ENCODE measurements at places on chromosomes 5 and 9. TPM values are rescaled to one million over a fixed set of nuclear protein-coding genes. Genes with fewer than 3 reads are reported as not detected.

The PCDHGA5 gene
- 0.63 TPM for total RNA-seq

The OLFM1 gene
- not detected for total RNA-seq

The EGR1 gene
- total RNA-seq: 2.2 TPM

The NSA2 gene
- 143 TPM for total RNA-seq

- no peak for DNase-seq
These were observed 248.1 kb upstream of the NREP start for GRCh38 chr5:112004867-112005622.

DNA sequence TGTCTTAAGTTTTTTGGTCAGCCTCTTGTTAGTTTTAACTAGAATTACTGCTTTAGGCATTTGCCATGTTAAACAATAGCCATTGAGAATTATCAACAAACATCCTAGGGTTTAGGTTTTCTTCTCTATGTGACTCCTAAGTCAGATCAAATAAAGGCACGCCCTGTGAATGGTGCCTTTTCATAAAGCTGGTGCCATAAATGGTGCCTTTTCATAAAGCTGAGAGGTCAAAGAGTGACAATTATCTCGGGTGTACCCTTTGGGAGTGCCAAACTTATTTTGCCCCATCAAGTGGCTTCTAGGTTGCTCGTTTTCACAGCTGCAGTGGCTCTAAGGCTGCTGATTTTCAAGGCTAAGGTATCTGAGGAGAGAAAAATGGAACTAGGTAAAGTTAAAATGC, 391.6 kb downstream of the DMRTA1 start:
- DNase-seq: no peak

- peak; percentile 98 for DNase-seq
These were observed 151.0 kb upstream of the ADAMTS16 start for GRCh38 chr5:4989118-4989517.

DNA sequence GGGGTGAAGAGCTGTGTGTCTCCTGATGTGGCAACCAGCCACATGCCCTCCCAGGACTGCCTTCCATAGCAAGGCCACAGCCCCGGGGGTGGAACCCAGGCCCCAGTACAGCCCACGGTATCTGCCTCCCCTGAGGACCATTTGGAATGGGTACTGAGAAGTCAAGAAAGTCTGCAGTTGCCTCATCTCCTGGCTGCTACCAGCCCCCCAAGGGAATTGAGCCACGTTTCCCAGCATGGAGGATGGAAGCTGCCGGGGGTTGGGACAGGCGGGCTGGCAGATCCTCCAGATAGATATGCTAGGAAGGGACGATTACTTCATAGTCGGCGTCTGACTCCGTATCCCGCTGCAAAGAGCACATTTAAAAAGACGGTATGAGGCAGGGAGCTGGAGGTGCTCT, 5.5 kb upstream of the DMRT2 start:
- no peak for DNase-seq

DNA sequence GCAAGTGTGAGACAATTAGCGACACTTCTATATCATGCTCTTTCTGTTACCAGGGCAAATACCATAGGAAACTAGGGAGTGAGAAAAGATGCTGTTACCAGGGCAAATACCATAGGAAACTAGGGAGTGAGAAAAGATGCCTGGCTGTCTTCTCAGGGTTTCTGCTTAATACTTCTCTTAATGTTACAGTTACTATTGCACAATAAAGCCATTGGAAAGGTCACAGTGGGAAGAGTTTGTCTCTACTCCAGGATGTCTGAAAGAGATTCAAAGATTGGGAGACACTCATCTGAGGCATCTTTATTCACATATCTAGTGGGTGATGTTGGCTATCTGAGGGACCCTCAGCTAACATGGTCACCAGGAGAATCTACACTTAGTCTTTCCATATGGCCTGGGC, 431.7 kb upstream of the POU5F2 start:
- no peak for DNase-seq

DNA sequence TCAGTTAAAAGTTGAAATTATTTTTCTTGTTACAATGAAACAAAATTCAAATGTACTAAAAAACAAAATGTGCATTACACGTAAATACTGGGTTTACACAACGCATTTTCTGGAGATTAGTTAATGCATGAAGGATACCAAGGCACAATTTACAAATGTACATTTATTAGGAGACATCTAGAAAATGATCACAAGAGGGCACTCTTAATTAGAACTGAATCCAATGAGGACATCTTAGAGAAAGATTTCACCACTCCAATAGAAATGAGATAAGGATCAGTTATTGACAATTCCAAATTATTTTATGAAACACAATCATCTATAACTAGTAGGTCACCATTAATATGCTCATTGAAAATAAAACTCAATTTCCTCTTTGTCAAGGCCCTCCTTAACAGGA, 36.6 kb upstream of the CDH12 start:
- DNase-seq: no peak

DNA sequence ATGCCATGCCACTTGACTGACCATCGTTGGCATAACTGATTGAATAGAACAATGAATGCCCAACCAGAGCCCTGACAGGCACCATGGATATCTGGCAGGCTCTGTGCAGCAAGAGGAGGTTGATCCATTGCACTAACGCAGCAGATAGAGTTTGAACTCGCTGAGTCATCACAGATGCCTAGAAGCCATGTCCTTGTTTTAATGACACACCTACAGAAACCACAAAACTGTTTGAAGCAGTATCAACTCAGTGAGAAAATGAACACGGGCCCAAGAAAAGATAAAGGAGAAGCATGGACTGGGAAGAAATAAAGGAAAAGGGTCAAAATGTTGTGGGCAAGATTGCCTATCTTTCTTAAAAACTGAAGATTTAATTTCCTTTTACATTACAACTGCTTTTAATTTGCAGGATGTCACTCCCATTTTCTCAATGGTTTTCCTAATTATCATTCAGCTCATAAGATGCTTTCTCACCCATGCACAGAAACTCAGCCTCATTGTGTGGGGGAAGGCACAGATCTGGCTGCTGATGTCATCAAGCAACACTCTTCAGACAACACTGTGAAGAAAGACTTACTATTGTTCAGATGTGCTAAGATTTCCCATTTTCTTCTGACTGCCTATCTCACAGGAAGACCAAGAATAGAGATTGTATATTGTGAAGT, 129.0 kb downstream of the PIK3R1 start:
- DNase-seq: peak; percentile 90

- DNase-seq: no peak
These were observed 58.5 kb downstream of the CNTRL start for GRCh38 chr9:121133104-121133816.

GRCh38 chr5:175813943-175814630, 57.3 kb upstream of the CPLX2 start:
- no peak for DNase-seq

All from epithelial cell of proximal tubule (primary cell).